ENCODE measurements at places on chromosomes 4 and X. TPM values are rescaled to one million over a fixed set of nuclear protein-coding genes. Genes with fewer than 3 reads are reported as not detected.

SSX2 gene
- total RNA-seq: not detected

PABPC1L2B gene
- not detected for total RNA-seq

CCSER1 gene
- total RNA-seq: 3.2 TPM

TLR3 gene
- total RNA-seq: 22.7 TPM

MAGEA12 gene
- total RNA-seq: not detected

GPRASP3 gene
- 1.3 TPM for total RNA-seq

- DNase-seq: no peak
These were observed 351.9 kb upstream of the FTHL17 start for GRCh38 chrX:31423609-31424189.

GRCh38 chr4:1171311-1172227 is 814 bp downstream of the SPON2 start:
- no peak for DNase-seq

DNA sequence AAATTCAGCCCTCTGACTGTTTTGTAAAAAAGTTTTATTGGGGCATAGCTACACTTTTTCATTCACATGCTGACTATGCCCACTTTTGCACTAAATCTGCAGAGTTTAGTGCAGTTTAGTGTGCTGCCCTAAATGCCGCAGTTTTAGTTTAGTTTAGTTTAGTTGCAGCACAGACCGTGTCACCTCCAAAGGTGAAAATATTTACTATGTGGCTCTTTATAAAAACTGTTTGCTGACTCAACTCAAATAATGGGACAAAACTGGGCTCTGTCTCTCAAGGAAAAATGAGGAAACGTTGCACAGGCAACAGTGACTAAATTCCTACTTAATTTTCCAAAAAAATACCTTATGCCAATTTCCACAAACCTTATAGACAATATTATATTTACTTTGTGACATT is 314.2 kb downstream of the C4orf33 start:
- DNase-seq: no peak

DNA sequence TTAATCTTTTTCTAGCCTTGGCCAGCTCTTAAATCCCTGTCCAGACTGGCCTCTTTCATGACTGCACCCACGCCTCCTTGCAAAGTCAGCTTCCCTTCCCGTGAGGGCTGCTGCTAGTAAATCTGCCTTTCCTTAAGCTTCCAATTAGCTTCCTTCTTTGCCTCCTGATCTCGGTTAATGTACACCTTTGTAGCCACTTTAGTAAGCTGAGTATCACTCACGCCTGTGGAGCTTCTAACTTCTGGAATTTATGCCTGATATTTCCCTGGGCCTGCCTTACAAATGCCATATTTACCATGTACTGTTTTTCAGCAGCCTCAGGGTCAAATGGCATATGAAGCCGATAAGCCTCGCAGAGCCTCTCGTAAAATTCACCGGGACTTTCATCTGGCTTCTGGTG is 5.1 kb upstream of the UGT8 start:
- no peak for DNase-seq

DNA sequence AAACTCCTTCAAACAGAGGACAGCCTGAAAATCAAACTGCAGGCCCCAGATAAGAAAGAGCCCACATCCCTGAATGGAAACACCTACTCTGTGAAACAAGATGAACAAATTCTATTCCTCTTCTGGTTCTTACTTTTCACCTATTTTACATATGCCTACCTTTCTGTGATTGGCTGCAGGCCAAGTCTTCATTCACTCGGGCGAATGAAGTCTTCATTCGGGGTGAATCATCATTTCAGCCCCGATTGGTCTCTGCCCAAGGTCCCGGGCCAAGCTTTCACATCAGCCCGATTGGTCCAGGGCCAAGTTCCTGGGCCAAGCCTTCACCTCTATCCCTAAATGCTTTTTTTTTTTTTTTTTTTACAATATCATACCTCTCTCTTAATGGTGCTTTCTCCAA is 529.8 kb upstream of the ACTRT1 start:
- DNase-seq: no peak

DNA sequence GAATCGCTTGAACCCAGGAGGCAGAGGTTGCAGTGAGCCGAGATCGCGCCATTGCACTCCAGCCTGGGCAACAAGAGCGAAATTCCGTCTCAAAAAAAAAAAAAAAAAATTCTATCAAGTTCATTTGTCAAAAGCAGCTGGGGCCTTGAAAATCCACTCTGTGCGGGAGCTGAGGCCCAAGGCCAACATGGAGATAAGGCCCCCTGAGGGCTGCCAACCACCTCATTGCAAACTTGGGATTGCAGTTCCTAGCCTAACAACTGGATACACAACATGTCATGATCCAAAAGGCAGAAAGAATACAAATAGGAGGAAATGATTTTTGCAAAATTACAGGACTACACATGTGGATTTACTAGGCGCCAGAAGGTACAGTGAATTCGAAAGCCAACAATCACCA is 22.5 kb upstream of the PRDX4 start:
- DNase-seq: no peak

- DNase-seq: no peak
These were observed 15.3 kb downstream of the TCEAL1 start for GRCh38 chrX:103644125-103644524.
